ENCODE measurements at places on chromosomes 11 and 22.

DNA sequence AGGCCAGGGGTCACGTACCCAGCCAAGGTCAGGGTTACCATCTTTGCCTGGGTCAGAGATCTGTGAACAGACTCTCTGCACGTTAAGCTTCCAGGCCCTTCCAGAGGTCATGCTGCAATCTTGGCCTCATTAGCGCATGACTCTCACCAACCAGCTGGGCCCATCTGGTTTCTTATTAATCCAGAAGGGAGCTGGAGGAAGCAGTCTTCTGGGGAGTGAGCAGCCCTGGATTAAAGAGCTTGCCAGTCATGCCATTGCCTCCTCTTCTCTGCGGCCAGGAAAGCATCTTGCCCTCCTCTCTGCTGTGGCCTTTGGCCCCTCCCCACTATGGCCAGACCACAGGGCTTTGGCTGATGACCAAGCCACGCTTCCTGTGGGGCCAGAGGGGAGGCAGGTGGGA lies 57.4 kb downstream of the CHST1 start:
- DNase-seq: no peak

GRCh38 chr11:68685656-68686380 lies 1.5 kb downstream of the GAL start:
- DNase-seq: no peak

- no peak for DNase-seq
Observed at GRCh38 chr22:19187716-19188563, 9.4 kb upstream of the SLC25A1 start.

DNA sequence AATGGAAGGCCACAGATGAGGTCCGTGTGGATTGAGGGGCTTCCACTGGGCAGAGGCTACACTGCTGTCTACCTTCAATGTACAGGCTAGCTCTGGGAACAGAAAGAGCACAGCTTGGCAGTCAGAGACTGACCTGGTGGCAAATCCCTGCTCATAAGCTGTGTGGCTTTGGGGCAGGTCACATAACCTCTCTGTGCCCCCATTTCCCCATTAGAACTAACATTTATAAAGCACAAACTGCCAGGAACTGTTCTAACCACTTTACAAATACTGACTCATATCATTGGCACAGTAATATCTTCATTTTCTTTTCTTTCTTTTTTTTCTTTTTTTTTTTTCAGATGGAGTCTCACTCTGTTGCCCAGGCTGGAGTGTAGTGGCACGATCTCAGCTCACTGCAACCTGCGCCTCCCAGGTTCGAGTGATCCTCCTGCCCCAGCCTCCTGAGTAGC lies 3.1 kb downstream of the FOSL1 start:
- no peak for DNase-seq

DNA sequence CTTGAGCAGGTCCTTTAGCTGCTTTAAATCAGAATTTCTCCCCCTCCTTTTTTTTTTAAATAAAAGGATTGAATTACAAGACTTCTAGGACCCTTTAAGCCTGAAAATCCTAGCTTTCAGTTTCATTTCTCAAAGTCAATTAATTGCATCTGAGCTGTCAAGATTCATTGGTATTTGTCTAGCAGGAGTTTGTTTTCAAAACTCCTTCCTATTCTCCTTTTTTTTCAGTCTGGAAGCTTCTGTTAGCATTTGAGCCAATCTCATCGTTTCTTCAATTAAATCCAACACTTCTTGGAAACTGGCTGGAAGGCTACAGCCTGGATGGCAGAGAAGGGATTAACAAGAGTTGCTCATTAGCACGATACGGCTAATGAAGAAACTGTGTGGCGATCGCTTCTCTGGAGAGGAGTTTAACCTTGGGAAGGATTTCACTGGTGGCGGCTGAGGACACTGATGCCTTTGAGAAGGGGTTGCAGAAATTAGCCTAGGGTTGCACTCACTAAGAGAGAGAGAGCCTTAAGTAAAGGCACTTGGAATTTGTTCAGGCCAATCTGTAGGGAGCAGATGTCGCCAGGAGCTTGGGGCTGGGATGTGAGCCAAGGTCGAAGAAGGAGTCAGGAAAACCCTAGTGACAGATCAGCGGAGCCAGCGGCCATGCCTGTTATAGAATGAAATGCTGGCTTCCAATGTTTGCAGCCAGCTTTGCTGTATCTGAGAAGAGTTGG lies 43.8 kb upstream of the API5 start:
- DNase-seq: no peak

Data from SW 1271 (cell line).